ENCODE measurements at places on chromosomes 11 and 22. TPM values are rescaled to one million over a fixed set of nuclear protein-coding genes. Genes with fewer than 3 reads are reported as not detected.
A peak's percentile ranks its signal among the peaks of the same experiment; 100 is the strongest.

DNA sequence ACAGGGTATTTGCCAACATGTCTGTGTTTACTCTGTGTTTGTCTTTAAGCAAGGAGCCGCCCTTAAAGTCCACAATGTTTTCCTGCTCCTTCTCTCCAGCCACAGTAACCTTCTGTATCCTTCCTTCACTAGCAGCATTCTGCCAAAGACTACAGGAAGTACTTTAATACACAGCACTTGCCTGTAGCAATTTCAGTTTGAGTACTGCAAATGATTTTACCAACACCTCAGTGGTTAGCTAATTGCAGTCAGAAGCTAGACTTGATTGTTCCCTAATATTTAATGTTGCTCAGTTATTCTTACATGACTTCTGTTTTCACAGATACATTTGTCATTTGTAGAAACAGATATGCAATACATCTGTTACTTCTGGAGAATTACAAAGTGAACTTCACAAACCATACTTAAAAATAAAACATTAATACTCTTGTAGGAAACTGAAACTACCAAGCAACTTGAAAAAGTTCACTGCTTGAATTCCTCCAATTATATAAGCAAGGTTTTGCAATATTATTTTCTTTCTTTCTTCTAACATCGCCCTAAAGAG lies 69.1 kb downstream of the FCHSD2 start:
- no peaks in the 10 kb centered on the region for H3K4me1 ChIP-seq
- peaks cover 10% of the 10 kb centered on the region for H3K36me3 ChIP-seq
- no peak overlapping the region for H3K4me3 ChIP-seq
- DNase-seq, result no peak
- H3K27ac ChIP-seq, result no peak overlapping the region

DNA sequence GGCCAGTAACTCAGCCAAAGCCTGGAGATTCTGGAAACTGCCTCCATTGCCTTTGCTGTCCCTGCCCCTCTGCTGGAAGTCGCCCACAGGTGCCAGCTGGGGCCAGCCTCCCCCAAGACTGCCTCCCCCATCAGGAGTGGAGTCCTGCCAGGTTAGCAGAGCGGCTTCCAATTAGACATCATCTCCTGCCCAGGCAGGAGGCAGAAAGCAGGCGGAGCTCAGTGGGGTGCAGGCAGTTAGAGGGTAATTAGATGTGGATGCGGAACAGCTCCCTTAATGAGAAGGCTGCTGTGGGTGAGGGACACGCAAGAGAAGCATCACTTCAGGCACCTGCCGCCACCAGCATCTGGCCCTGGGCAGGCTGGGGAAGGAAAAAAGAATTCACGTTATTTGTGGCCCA lies 90.9 kb upstream of the TP53I11 start:
- H3K27ac ChIP-seq, result no peak overlapping the region
- no peak overlapping the region for H3K4me3 ChIP-seq
- peaks cover 9% of the 10 kb centered on the region for H3K4me1 ChIP-seq
- H3K36me3 ChIP-seq, result peaks cover 13% of the 10 kb centered on the region
- peaks cover 7% of the 10 kb centered on the region for H3K27me3 ChIP-seq

Gene C22orf42
- 0.78 TPM for total RNA-seq

GRCh38 chr11:110759972-110760381 lies 47.7 kb upstream of the ARHGAP20 start:
- H3K36me3 ChIP-seq, result no peaks in the 10 kb centered on the region
- H3K27me3 ChIP-seq, result no peaks in the 10 kb centered on the region
- H3K4me1 ChIP-seq, result peaks cover 15% of the 10 kb centered on the region
- no peak overlapping the region for H3K27ac ChIP-seq
- no peak for DNase-seq

Gene B3GAT3
- total RNA-seq, result 43.9 TPM

Gene PAK1
- total RNA-seq, result 166 TPM

DNA sequence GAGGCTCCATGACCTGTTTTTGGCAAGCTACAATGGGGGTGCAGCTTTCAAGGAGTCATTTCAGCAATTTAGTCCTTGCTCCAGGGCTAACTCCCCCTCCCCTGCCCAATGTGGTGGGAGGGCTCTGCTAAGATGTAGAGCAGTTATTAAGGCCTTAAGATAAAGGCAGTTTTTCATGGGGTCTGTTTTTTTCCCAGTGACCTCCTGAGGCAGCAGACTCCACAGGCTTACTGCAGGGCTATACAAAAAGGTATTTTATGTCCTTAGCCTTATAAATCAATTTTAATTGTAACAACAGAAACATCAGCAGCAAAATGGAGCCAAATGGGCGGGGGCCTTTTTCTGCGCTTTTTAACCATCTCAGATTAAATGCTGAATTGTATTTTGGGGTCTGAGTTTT lies 192.3 kb downstream of the KIRREL3 start:
- H3K36me3 ChIP-seq, result no peaks in the 10 kb centered on the region
- peaks cover 5% of the 10 kb centered on the region for H3K27me3 ChIP-seq
- no peak for DNase-seq
- H3K4me1 ChIP-seq, result peaks cover 15% of the 10 kb centered on the region
- H3K27ac ChIP-seq, result no peak overlapping the region

GRCh38 chr11:47886096-47886495 lies 37.9 kb upstream of the NUP160 start:
- H3K4me1 ChIP-seq, result no peaks in the 10 kb centered on the region
- peaks cover 2% of the 10 kb centered on the region for H3K36me3 ChIP-seq
- H3K27ac ChIP-seq, result no peak overlapping the region
- H3K4me3 ChIP-seq, result no peak overlapping the region

DNA sequence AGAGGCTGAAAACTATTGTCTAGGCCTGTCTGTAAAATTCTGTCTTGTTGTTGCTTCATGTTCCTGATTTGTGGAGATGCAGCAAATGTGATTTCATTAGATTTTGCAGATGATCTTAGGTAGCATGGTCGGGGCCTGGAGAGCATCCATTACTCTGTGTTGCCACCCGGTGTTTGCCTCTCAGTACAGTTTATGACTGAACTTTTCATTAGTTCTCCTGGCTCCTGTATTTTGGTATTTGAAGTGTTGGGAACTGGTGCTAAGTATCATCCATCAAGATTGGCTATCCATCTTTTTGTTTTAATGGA lies 7.7 kb downstream of the YWHAH start:
- peaks cover 47% of the 10 kb centered on the region for H3K36me3 ChIP-seq
- H3K27ac ChIP-seq, result peak overlapping the region; percentile 19
- no peak for DNase-seq
- peaks cover 48% of the 10 kb centered on the region for H3K4me1 ChIP-seq
- H3K27me3 ChIP-seq, result no peaks in the 10 kb centered on the region
- H3K4me3 ChIP-seq, result no peak overlapping the region
